Uterus (tissue), 4 donors: ENCODE measurements at places on chromosomes 5 and 9. TPM values are rescaled to one million over a fixed set of nuclear protein-coding genes. Genes with fewer than 3 reads are reported as not detected.

GRCh38 chr5:53037141-53037859 lies 48.1 kb downstream of the ITGA2 start:
- no peaks in the 10 kb centered on the region for H3K4me1 ChIP-seq
- H3K4me3 ChIP-seq = no peak overlapping the region
- H3K27ac ChIP-seq = no peak overlapping the region
- H3K36me3 ChIP-seq = no peaks in the 10 kb centered on the region

DNA sequence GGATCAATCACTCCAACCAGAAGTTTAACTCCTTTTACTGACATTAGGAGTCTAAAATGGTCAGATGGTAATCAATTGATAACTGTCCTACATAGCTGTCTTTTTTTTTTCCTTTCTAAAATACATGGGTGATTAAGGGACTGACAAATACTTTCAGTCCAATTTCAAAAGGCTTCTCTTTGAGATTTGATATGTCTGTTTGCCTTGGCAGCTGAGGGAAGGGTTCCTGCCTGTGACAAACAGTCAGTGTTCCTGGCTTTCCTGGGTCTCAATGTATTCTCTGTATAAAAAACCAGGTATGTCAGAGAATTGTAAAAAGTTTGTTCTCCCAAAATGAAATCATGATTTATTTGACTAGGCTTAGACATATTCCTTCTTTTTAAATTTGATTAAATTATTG lies 84.5 kb downstream of the MEGF10 start:
- H3K4me1 ChIP-seq = no peaks in the 10 kb centered on the region
- no peak for DNase-seq
- no peaks in the 10 kb centered on the region for H3K36me3 ChIP-seq
- H3K27me3 ChIP-seq = no peaks in the 10 kb centered on the region

GRCh38 chr5:113232667-113233066 lies 202.1 kb downstream of the TSSK1B start:
- no peaks in the 10 kb centered on the region for H3K36me3 ChIP-seq
- H3K27ac ChIP-seq = peak overlapping the region; percentile 54
- H3K4me3 ChIP-seq = no peak overlapping the region
- no peaks in the 10 kb centered on the region for H3K27me3 ChIP-seq

DNA sequence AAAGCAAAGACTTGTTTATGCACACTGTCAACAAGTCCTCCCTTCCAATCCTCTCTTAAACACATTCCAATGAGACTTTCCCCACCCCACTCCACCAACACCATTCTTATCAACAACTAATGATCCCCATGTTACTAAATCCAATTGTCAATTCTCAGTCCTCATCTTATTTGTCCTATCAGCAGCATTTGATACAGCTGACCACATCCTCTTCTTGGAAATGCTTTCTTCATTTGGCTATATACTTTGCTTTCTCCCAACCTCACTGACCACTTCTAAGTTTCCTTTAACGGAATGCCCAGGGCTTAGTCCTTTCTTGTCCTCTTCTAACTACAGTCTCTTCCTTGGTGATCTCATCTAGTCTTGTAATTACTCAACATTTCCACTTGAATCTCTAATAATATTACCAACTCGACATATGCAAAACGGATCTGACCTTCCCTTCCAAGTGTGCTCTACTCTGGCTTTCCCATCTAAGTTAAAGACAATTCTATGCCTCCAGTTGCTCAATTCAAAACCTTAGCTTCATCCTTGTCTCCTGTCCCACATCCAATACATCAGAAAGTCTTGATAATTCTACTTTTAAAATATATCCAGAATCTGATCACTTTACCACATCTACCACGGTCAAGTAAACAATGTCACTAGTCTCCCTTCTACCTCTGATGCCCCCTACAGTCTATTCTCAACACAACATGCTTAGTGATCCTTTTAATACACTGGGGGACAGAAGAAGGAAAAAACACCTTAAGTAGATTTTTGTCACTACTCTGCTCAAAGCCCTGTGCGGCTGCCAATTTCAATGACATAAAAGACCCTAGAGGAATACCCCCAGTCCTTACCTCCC lies 25.5 kb downstream of the AGTPBP1 start:
- H3K27me3 ChIP-seq = no peaks in the 10 kb centered on the region
- DNase-seq = no peak
- no peaks in the 10 kb centered on the region for H3K36me3 ChIP-seq
- no peaks in the 10 kb centered on the region for H3K4me1 ChIP-seq
- no peak overlapping the region for H3K4me3 ChIP-seq
- H3K27ac ChIP-seq = no peak overlapping the region

DNA sequence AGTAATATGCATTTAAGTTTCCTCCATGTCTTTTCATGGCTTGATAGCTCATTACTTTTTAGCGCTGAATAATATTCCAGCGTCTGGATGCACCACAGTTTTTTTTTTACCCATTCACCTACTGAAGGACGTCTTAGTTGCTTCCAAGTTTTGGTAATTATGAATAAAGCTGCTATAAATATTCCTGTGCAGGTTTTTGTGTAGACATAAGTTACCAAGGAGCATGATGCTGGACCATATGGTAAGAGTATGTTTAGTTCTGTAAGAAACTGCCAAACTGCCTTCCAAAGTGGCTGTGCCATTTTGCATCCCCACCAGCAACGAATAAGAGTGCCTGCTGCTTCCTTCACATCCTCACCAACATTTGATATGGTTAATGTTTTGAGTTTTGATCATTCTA lies 195.6 kb downstream of the PIK3R1 start:
- no peaks in the 10 kb centered on the region for H3K27me3 ChIP-seq
- H3K36me3 ChIP-seq = no peaks in the 10 kb centered on the region
- no peak overlapping the region for H3K27ac ChIP-seq
- no peaks in the 10 kb centered on the region for H3K4me1 ChIP-seq
- no peak overlapping the region for H3K4me3 ChIP-seq
- DNase-seq = no peak

- H3K27ac ChIP-seq = no peak overlapping the region
- H3K4me1 ChIP-seq = no peaks in the 10 kb centered on the region
Observed at GRCh38 chr5:118548761-118549720, 439.3 kb downstream of the DTWD2 start.

GRCh38 chr9:35960039-35960655 lies 2.2 kb upstream of the OR2S2 start:
- H3K4me3 ChIP-seq = no peak overlapping the region
- H3K4me1 ChIP-seq = no peaks in the 10 kb centered on the region
- H3K27ac ChIP-seq = no peak overlapping the region
- H3K36me3 ChIP-seq = no peaks in the 10 kb centered on the region

GRCh38 chr5:107858324-107858723 lies 187.6 kb upstream of the EFNA5 start:
- H3K27me3 ChIP-seq = no peaks in the 10 kb centered on the region
- no peak overlapping the region for H3K27ac ChIP-seq
- H3K4me3 ChIP-seq = no peak overlapping the region
- no peaks in the 10 kb centered on the region for H3K4me1 ChIP-seq
- no peaks in the 10 kb centered on the region for H3K36me3 ChIP-seq

DNA sequence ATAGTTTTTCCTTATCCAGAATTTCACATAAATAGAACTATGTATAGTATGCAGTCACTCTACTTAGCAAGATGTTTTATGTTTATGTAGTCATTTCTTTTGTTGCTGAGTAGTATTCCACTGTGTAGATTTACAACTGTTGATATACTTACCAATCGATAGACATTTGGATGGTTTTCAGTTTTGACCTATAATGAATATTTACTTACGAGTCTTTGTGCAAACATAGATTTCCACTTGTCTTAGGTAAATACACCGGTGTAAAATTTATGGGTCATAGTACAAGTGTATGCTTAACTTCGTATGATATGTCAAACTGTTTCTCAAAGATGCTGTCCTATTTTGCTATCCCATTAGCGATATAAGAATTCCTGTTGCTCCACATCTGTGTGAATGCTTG lies 19.7 kb upstream of the OR2K2 start:
- H3K27ac ChIP-seq = no peak overlapping the region
- no peaks in the 10 kb centered on the region for H3K36me3 ChIP-seq
- no peaks in the 10 kb centered on the region for H3K4me1 ChIP-seq
- DNase-seq = no peak

GRCh38 chr5:135445306-135445985 lies 1.7 kb downstream of the DCANP1 start:
- no peak for DNase-seq
- H3K27me3 ChIP-seq = no peaks in the 10 kb centered on the region
- H3K36me3 ChIP-seq = no peaks in the 10 kb centered on the region
- no peak overlapping the region for H3K27ac ChIP-seq
- no peaks in the 10 kb centered on the region for H3K4me1 ChIP-seq
- no peak overlapping the region for H3K4me3 ChIP-seq

GRCh38 chr5:81164936-81165335 lies 68.2 kb upstream of the CKMT2 start:
- H3K27ac ChIP-seq = no peak overlapping the region
- H3K36me3 ChIP-seq = no peaks in the 10 kb centered on the region
- no peaks in the 10 kb centered on the region for H3K4me1 ChIP-seq
- H3K27me3 ChIP-seq = no peaks in the 10 kb centered on the region
- no peak for DNase-seq

GRCh38 chr5:95957561-95958203 lies 4.0 kb downstream of the ELL2 start:
- H3K27me3 ChIP-seq = no peaks in the 10 kb centered on the region
- H3K4me1 ChIP-seq = no peaks in the 10 kb centered on the region
- no peak overlapping the region for H3K27ac ChIP-seq
- no peaks in the 10 kb centered on the region for H3K36me3 ChIP-seq
- no peak overlapping the region for H3K4me3 ChIP-seq

GRCh38 chr5:142845402-142845921 lies 75.3 kb downstream of the ARHGAP26 start:
- no peak overlapping the region for H3K4me3 ChIP-seq
- no peak for DNase-seq
- H3K4me1 ChIP-seq = peaks cover 6% of the 10 kb centered on the region
- no peaks in the 10 kb centered on the region for H3K36me3 ChIP-seq
- H3K27ac ChIP-seq = peak overlapping the region; percentile 12

GRCh38 chr9:92474587-92474986 lies 7.7 kb downstream of the ASPN start:
- H3K4me1 ChIP-seq = peaks cover 4% of the 10 kb centered on the region
- H3K4me3 ChIP-seq = no peak overlapping the region
- no peaks in the 10 kb centered on the region for H3K27me3 ChIP-seq
- DNase-seq = no peak
- no peak overlapping the region for H3K27ac ChIP-seq
- no peaks in the 10 kb centered on the region for H3K36me3 ChIP-seq

DNA sequence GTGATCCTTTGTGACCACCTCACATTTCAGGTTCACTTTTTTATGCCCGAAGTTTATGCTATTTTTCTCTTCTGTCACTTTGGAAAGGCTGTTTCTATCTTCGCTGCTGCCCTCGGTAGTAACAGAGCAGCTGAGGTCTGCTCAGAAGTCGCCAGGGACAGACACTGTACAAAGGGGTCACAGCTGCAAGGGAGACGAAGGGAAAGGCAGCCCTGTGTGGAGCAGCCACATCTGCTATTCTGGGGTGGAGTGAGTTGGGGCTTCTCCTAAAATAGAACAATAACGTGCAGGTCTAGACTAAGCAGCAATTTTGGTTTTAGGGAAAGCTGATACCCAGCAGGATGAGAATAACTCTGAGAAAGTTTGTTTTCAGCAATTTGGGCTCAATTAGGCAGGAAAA lies 72.5 kb downstream of the ACTL7B start:
- DNase-seq = no peak
- H3K27me3 ChIP-seq = no peaks in the 10 kb centered on the region
- no peak overlapping the region for H3K4me3 ChIP-seq
- no peak overlapping the region for H3K27ac ChIP-seq
- no peaks in the 10 kb centered on the region for H3K4me1 ChIP-seq
- no peaks in the 10 kb centered on the region for H3K36me3 ChIP-seq

GRCh38 chr5:1819458-1819857 lies 18.3 kb downstream of the NDUFS6 start:
- H3K27me3 ChIP-seq = no peaks in the 10 kb centered on the region
- no peaks in the 10 kb centered on the region for H3K4me1 ChIP-seq
- DNase-seq = no peak

DNA sequence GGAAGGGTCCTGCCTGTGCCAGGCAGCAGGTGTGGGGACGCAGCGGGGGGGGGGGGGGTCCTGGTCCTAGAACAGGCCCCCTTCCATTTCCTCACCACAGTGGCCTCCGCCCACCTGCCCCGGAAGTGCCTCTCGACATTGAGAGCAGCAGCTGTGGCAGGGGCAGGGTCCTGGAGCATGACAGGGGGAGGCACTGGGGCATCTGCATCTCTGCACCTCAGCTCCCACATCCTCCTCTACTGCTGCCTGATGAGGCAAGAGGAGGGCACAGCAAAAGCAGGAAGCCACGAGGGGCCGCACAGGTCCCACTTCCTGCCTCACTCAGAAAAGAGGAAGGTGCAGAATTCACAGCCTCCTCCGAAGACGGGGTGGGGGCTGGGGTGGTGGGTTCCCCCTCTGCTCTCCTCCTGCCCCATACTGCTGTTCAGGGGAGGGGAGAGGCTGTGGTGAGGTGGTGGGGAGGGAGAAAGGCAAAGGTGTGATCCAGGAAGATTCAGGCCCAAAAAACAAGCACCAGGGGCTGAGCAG lies 14.8 kb downstream of the AKNA start:
- no peak for DNase-seq
- peak overlapping the region; percentile 80 for H3K27ac ChIP-seq

GRCh38 chr5:112371067-112371466 lies 48.0 kb downstream of the EPB41L4A start:
- no peaks in the 10 kb centered on the region for H3K27me3 ChIP-seq
- H3K27ac ChIP-seq = no peak overlapping the region
- H3K4me3 ChIP-seq = no peak overlapping the region
- no peaks in the 10 kb centered on the region for H3K36me3 ChIP-seq

- no peak for DNase-seq
- no peak overlapping the region for H3K4me3 ChIP-seq
- H3K27me3 ChIP-seq = no peaks in the 10 kb centered on the region
- no peaks in the 10 kb centered on the region for H3K36me3 ChIP-seq
Observed at GRCh38 chr5:170819824-170820223, 36.3 kb downstream of the GABRP start.

GRCh38 chr5:123835421-123835820 lies 323.4 kb downstream of the CSNK1G3 start:
- H3K36me3 ChIP-seq = no peaks in the 10 kb centered on the region
- no peaks in the 10 kb centered on the region for H3K27me3 ChIP-seq
- H3K4me3 ChIP-seq = no peak overlapping the region
- H3K4me1 ChIP-seq = no peaks in the 10 kb centered on the region
- no peak overlapping the region for H3K27ac ChIP-seq

GRCh38 chr5:54401515-54401914 lies 54.0 kb upstream of the HSPB3 start:
- H3K27me3 ChIP-seq = no peaks in the 10 kb centered on the region
- H3K4me3 ChIP-seq = no peak overlapping the region
- H3K27ac ChIP-seq = no peak overlapping the region
- DNase-seq = no peak

GRCh38 chr5:14441641-14442040 lies 140.0 kb upstream of the OTULINL start:
- H3K27me3 ChIP-seq = no peaks in the 10 kb centered on the region
- no peak for DNase-seq
- H3K27ac ChIP-seq = peak overlapping the region; percentile 82
- no peaks in the 10 kb centered on the region for H3K4me1 ChIP-seq

GRCh38 chr5:76762484-76762883 lies 46.6 kb downstream of the F2R start:
- no peaks in the 10 kb centered on the region for H3K27me3 ChIP-seq
- H3K36me3 ChIP-seq = no peaks in the 10 kb centered on the region
- H3K4me1 ChIP-seq = no peaks in the 10 kb centered on the region
- no peak overlapping the region for H3K27ac ChIP-seq

NIM1K gene
- total RNA-seq = 0.35 TPM

PTGES gene
- not detected for total RNA-seq

PTPRD gene
- 3.8 TPM for total RNA-seq

MAMDC2 gene
- total RNA-seq = 161 TPM

SARDH gene
- 2.7 TPM for total RNA-seq

PRRX2 gene
- total RNA-seq = 5.5 TPM

IL13 gene
- 0.73 TPM for total RNA-seq

FRMD3 gene
- 3.9 TPM for total RNA-seq

AQP7 gene
- 4.6 TPM for total RNA-seq

CMBL gene
- total RNA-seq = 20.3 TPM

NUTM2G gene
- total RNA-seq = not detected
